T47D (cell line): ENCODE measurements at places on chromosomes 2 and 18.

DNA sequence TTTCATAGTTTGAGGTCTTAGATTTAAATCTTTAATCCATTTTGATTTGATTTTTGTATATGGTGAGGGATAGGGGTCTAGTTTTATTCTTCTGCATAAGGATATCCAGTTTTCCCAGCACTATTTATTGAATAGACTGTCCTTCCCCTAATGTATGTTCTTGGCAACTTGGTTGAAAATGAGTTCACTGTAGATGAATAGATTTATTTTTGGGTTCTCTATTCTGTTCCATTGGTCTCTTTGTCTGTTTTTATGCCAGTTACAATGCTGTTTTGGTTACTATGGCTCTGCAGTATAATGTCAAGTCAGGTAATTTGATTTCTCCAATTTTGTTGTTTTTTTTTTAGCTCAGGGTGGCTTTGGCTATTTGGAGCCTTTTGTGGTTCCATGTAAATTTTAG is 5.9 kb downstream of the FAM171B start:
- no peak for DNase-seq

DNA sequence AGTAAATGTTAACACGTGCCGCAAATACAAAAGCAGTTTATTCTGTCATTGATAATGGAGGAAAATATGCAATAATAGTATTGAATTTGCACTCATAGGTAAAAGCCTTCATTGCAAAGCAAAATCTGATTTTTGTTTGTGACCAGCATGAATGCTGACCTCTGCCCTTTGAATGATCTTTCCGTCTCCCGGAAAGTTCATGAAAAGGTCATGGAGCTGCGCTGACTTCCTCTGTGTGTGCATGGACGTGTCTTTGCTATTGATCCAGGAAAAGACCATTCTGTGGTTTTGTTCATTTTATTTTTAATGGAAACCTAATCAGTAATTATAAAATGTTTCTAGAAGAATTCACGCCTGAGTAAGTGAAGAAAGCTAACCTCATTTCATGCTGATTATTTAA is 320.0 kb downstream of the MTX2 start:
- DNase-seq: no peak

- DNase-seq: no peak
These were observed 1564.6 kb upstream of the NXPH2 start for GRCh38 chr2:140344838-140345237.

- no peak for DNase-seq
These were observed 25.4 kb upstream of the RAB27B start for GRCh38 chr18:54802686-54803395.

DNA sequence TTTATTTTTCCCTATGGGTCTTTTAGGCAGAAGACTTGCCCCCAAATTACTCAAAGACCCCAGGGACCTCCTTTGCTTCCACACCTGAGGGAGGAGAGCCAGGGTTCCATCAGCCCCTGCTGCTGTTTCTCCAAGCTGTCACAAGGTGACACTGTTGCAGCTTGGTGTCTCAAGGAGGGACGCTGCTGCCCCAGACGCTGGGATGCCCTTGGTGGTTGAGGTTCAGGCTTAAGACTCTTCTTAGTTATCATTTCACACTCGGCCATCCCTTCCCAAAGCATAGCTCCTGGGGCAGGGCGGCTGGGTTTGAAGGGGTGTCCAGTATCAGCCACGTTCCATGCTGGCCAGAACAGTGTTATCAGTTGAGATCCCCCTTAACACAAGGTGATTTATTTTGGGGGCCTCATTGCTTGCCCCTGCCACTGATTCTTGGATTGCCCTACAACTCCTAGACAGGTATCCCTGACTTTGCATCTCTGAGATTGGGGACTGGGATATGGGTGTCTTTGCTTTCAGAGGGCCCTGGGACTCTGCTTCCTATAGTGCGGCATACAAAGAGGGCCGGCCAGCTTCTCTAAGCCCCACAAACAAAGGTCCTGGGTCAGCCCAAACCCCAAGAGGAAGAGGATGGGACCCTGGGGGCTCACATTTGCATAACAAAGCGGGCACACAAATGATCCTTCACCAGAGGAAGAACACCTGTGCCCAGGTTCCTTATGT is 22.7 kb downstream of the GPR55 start:
- DNase-seq: peak; percentile 63

- no peak for DNase-seq
These were observed 43.6 kb downstream of the SETBP1 start for GRCh38 chr18:44724105-44724778.

DNA sequence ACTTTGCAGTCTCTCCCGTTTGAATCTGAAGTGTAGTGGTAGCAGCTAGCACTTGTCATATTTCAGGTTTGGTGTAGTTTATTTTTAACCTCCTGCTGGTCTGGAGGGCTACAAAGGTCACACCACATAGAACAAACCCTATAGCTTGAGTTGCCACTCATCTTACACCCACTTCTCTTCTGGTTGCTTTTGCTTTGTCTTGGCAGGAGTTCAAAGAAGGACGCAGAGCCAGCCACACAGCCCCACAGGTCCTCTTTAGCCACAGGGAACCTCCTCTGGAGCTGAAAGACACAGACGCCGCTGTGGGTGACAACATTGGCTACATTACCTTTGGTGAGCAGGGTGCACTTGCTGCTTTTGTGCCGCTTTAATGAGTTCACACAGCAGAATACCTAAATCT is 15.6 kb upstream of the GPBAR1 start:
- no peak for DNase-seq

- no peak for DNase-seq
These were observed 221.9 kb downstream of the UXS1 start for GRCh38 chr2:105972246-105972645.

DNA sequence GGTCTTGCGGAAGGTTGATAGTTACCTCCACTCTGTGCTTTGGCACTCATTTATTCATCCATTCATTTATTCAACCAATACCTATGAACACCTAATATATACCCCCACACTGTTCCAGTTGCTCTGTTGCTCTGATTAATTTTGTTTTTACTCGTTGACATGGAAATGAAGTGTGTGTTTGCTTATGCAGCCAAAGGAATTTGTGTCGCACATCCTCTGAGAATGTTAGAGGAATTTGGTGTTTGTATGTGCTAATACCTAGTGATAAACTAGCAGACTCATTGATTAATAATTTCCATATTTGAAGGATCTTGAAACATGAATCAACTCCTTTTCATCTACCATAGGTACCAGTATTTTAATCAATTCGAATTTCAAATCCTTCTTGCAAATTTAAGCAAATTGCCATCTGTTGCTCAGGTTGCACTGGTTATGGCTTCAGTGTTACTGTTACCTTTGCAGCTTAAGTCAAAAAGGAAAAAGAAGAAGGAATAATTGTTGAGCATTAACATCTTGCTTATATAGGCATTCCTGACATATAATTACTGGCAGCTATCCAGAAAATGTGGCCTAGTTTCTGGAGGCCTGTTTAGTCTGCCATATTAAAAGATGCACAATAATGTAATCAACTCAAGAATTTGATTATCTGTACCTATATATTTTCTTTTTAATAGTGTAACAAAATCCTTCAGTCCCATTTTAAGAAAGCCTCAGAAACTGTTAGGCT is 25.7 kb upstream of the CRIM1 start:
- DNase-seq: peak; percentile 18
